HepG2 (cell line): ENCODE measurements at places on chromosomes 2 and 18. TPM values are rescaled to one million over a fixed set of nuclear protein-coding genes. Genes with fewer than 3 reads are reported as not detected.
A peak's percentile ranks its signal among the peaks of the same experiment; 100 is the strongest.

- no peak for DNase-seq
Measured at GRCh38 chr18:36058674-36059073, 8.7 kb downstream of the RPRD1A start.

NDUFB3 gene
- 159 and 209 TPM in 2 replicates for total RNA-seq

LHCGR gene
- not detected in 2 replicates for total RNA-seq

DNA sequence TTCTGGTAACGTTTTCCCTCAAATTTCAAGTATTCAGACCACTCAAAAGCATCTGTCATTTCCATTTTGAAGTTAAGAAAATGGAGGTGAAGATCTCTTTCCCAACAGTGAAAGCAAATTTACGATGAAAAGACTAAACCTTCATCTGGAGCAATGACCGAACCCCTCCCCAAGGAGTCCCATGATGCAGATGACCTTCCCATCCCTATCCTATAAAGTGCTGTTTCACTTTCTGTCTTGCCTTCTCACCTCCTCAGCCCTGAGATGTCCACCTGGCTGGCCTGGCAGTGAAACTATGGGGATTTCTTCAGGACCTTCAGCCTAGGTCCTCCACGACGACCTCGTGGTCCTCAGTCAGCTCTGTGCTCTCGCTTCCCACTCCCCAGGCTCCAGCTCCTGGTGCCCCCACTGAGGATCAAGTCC lies 925 bp upstream of the NPC1 start:
- DNase-seq: no peak

KIF1A gene
- total RNA-seq: 0.24 TPM in 1 of 2 replicates, not detected in the other

DNA sequence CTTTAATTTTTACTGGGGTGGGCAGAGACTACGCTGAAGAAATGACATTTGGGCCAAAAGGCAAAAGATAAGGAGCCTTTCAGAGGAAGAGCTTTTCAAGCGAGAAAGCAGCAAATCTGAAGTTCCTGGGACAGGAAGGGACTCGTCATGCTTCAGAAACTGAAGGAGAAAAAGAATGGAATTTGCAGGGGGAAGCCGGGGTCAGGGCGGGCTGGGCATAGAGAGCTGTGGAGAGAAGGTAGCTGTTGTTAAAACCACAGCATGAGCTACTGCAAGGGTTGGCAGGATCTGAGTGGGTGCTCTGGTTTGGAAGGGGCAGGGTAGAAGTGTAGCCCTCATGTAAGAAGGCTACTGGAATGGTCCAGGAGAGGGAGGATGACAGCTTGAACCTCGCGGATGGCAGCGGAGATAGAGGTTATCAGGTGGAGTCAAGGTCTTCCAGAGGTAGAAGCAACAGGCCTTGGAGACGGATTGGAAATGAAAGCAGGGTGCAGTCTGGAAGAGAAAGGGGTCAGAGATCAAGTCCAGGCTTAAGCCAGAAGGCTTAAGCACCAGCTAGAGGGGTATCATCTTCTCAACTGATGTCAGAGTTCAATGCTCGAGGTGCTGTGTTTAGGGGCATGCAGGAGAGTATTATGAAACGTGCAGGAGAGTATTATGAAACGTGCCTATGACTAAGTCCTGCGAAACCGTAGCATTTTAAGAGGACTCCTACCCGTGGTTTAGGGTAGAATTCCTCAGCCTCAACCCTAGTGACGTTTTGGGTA lies 18.9 kb downstream of the ATP8B1 start:
- peak; percentile 43 for DNase-seq

CHST9 gene
- 7.5 and 9.6 TPM in 2 replicates for total RNA-seq

MERTK gene
- 22.5 and 37.3 TPM in 2 replicates for total RNA-seq

DNA sequence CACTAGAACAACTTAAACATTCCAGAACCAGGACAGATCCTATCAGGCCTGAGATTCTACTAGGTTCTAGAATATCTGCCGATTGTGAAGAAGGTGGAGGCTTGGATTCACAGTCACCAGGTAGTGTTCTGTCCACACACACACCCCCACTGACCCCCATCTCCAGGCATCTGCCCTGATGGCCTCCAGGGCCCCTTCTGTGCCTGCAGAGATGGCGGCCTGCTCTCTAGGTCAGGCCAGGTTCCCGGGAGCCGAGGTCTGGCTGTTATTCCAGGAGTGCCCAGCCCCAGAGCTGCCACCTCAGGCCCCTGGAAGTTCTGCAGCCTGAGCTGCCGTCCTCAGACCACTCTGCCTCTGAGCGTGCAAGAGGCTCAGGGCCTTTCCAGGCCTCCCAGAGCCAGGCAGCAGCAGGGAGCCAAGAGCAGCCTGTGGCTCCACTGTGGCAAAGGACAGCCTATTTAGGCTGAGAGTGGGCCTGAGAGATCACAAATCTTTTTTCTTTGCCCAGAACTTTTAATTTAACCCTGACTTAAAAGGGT lies 96.2 kb upstream of the ASAP2 start:
- no peak for DNase-seq

- no peak for DNase-seq
Measured at GRCh38 chr2:235066895-235067294, 115.1 kb downstream of the SH3BP4 start.
